Lower leg skin (tissue), 4 donors: ENCODE measurements at places on chromosomes 3 and 15. TPM values are rescaled to one million over a fixed set of nuclear protein-coding genes. Genes with fewer than 3 reads are reported as not detected.

The BTD gene
- 18.1 TPM for total RNA-seq

The ARRDC4 gene
- 66.8 TPM for total RNA-seq

The GOLGA8R gene
- 4.6 TPM for total RNA-seq

The PPP1R14D gene
- 2.4 TPM for total RNA-seq

The ITIH1 gene
- total RNA-seq = 0.39 TPM

The TRIM42 gene
- not detected for total RNA-seq

The IL17RB gene
- 0.81 TPM for total RNA-seq

The ATP10A gene
- total RNA-seq = 8.2 TPM
